ENCODE measurements at places on chromosomes 12 and 14.

DNA sequence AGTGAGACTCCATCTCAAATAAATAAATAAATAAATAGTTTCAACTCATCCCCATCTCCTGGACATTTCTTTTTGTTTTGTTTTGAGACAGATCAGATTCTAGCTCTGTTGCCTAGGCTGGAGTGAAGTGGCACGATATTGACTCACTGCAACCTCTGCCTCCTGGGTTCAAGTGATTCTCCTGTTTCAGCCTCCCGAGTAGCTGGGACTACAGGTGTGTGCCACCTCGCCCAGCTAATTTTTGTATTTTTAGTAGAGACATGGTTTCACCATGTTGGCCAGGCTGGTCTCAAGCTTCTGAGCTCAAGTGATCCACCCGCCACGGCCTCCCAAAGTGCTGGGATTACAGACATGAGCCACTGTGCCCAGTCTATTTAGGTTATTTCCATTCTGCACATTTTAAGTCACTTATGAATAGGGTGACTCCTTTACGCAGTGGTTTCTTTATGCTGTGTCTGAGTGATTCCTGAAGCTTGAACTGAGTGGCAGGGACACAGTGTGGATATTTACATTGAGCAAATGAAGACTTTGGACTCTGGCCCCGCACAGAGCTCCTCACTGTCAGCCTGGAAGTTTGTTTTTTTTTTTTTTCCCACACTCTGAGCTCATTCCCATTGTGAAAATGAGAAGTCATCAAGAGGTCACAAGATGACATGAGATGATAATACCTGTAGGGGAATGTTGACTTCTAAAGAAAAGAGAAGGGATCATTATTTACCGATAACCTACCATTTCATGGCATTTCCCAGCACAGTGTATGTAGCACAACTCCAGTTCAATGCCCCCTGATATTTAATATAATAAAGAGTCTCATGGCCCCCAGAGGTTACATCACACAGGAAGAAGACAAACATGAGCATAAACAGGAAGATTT is 72.6 kb downstream of the TBX3 start:
- no peak for DNase-seq

DNA sequence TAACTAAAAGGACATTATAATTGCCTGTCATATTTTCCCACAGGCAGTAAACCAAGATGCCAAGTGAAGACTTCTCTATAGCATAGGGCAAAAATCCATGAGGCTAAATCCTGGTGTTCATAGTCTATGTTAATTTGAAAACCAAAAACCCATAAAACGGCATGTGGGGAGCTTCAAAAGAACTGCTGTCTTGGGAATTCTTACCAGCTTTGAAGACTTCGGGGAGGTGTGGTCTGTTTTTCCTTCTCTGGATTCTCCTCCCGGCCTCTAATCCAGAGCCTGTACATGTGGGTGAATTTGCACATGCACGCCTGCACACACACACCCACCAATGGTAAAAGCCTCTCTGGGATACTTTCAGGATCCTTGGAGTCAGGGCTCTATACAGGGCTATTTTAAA is 61.9 kb upstream of the IFNG-AS1 start:
- DNase-seq: no peak

GRCh38 chr12:12020762-12021161 is 50.0 kb upstream of the BCL2L14 start:
- no peak for DNase-seq

- peak; percentile 2 for DNase-seq
Measured at GRCh38 chr14:67358924-67359774, 455 bp downstream of the ATP6V1D start.
